Hepatic stellate cell (primary cell): ENCODE measurements at places on chromosomes 3 and 15.

- DNase-seq: no peak
Measured at GRCh38 chr15:45130291-45131000, 652 bp downstream of the DUOX1 start.

DNA sequence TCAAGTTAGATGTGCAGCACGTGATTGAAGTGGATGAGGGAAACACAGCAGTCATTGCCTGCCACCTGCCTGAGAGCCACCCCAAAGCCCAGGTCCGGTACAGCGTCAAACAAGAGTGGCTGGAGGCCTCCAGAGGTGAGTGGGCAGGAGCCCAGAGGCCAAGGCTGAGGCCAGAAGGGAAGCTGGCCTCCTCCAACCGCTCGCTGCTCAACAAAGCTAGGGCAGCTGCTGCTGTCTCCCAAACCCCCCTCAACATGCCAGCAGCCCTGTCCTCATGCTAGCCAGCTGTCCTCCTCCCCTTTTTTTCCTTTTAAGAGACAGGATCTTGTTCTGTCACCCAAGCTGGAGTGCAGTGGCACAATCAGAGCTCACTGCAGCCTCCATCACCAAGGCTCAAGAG, 57.0 kb downstream of the BOC start:
- no peak for DNase-seq

- DNase-seq: no peak
Measured at GRCh38 chr15:68365140-68365745, 66.7 kb downstream of the ITGA11 start.

DNA sequence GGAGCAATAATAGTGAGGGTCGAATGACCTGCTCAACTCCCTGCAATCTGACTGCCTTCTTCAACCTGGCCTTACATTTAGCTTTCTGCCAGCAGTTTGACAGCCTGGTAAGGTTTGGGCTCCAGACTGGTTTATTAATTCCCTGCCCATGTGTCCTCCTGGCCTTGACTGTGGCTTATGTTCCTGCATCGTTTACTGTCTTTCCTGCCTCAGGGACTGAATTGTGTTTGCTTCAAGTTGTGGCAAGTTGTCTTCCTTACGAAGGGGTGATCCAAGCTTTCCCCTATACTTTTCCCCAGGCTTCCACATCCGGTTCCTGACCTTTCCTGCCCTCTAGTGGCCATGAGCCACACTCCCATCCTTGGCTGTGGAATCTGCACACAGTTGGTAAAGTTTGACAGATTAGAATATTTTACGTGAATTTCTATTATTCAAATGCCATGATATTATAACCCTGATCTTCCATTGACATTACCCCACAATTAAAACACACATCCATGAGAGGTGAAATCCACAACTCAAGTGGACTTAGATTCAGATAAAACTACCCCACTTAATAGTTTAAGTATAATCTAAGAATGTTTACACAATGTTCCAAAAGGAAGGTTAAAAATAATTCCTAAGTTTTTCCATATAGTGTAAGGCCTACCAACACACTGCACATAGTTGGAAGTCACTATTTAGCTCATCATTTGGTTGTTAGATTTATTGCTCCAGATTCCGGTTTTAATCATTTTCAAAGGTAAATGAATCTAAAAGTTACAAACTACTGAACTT, 95.7 kb downstream of the NEDD4 start:
- peak; percentile 49 for DNase-seq

- DNase-seq: no peak
Measured at GRCh38 chr3:194937882-194938321, 252.2 kb downstream of the FAM43A start.

DNA sequence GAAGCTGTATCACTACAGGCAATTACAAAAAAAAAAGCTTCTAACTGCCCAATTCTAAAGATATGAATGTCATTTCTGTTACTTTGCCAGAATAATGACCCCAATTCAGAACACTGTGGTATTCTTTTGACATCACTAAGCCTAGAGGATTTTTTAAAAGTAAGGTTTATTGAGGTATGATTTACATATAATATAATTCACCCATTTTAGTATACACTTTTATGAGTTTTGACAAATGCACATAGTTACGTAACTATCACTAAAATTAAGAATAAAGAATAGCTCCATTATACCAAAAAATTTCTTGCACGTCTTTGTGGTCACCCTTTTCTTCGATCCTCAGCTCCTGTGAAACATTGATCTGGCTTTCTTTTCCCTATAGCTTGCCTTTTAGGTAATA, 74.0 kb upstream of the PLSCR5 start:
- no peak for DNase-seq

DNA sequence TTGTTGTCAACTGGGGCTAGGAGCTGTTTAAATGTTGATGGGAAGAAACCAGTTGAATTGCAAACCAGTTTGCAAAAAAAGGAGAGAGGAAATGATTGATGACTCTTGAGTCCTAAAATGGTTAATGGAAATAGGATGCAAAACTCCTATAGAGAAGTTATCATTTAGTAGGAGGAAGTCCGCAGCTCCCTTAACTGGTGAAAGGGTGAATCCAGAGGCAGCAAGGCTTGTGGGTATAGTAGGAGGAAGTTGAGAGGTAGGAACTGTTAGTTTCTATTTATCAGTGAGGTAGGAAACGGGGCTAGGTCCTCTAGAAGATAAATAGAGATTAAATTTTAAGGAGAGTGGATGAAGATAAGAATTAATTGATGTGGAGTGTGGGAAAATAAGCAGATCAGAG, 15.4 kb downstream of the IREB2 start:
- DNase-seq: no peak

GRCh38 chr3:14137004-14137403, 12.2 kb downstream of the TMEM43 start:
- DNase-seq: no peak

- DNase-seq: no peak
Measured at GRCh38 chr15:34065261-34065660, 26.3 kb upstream of the AVEN start.

DNA sequence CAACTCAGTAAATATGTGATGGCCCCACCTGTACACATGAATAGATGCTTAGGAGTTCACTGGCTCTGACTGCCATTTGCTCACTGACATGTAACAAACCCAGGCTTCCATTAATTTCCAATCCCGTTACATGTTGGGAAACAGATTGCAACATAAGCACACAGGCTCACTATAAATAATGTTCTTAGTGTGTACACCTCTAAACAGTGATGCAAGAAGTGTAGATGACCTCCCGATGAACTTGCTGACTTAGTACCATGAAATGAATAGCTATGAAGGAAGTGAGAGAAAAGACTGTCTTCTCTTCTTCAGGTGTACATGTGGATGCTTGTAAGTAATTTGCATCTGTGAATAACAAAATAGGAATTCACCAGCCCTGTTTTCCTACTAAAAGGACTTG, 21.4 kb upstream of the FSIP1 start:
- no peak for DNase-seq

GRCh38 chr3:61357902-61358301, 106.7 kb upstream of the FHIT start:
- no peak for DNase-seq

DNA sequence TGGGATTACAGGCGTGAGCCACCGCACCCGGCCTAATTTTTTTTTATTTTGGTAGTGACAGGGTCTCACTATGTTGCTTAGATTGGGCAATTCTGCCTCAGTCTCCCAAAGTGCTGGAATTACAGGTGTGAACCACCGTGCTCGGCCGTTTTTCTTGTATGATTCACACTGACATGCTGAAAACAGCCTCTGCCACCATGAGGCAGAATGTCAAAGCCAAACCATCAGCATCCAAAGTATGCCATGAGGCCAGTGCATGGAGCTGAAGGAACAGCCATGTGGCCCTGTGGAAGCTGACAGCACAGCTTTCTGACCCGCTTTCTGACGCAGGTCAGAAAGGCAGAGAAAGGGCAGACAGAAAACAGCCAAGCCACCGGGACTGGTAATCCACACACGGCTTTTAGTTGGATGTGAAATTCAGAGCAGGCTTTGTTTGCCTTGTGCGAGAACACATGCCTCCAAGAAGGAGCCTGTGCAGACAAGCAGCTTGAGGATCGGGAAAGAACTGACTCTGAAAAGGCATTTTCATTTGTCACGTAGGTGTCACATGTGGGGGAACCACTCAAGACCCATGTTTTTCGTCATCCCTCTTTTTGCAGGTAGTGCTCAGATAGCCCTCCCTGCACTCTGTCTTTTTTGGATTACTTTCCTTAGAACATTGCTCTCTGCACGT, 25.1 kb downstream of the XYLB start:
- no peak for DNase-seq

DNA sequence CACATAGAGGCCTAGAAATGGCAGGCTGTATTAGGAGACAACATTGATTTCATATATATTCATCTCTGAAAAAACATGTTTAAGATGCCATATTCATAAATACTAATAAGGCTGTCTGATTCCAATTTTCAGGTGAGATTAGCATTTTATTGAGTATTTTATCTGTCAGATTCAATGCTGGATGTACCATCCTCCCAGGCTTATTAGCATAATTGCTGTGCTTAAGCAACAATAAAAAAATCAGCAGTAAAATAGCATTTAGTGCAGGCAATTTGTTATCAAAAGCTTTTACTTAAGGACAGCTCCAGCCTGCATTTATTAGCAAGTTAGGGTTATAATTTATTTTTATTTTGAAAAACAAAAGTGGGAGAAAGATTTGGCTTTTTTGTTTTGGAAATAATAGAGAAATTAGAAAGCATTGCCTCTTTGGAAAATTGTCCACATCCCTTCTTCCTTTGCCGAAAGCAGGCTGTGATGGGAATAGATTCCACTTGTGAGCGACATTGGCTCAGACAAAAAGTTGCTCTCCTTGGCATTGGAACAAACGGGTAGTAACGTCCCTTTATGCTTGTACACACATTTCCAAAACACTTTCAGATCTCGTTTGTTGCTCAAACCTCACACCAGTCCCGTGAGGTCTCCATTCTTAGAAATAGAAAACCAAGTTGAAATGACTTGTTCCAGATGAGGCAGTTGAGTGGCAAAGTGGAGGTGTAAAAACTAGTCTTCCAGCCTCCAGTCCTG, 134.0 kb downstream of the LPP start:
- DNase-seq: no peak

- peak; percentile 86 for DNase-seq
Measured at GRCh38 chr15:40906091-40906990, 12.1 kb downstream of the VPS18 start.

GRCh38 chr3:69738859-69739203, 433 bp upstream of the MITF start:
- no peak for DNase-seq

GRCh38 chr15:58467121-58467721, 35.4 kb downstream of the LIPC start:
- no peak for DNase-seq

DNA sequence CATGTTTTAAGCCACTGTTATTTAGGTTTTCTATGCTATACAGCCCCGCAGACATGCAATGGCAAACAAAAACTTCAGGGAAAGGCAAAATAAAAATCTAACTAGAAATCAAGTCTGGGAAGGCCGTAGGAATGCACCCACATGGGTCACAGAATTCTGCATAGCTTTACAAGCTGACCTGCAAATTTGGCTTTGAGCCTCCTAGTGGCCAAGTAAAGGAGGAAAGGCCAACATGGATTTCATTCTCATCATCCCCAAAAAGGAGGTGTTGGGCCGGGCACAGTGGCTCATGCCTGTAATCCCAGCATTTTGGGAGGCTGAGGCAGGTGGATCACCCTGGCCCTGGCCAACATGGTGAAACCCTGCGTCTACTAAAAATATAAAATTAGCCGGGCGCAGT, 124.3 kb downstream of the FBLN2 start:
- no peak for DNase-seq

GRCh38 chr15:77831986-77832385, 199.3 kb upstream of the LINGO1 start:
- DNase-seq: no peak

- DNase-seq: no peak
Measured at GRCh38 chr3:102691507-102691906, 256.7 kb downstream of the ZPLD1 start.

- DNase-seq: peak; percentile 35
Measured at GRCh38 chr15:44207643-44208042, 12.6 kb upstream of the FRMD5 start.

- no peak for DNase-seq
Measured at GRCh38 chr3:81279481-81280379, 481.7 kb downstream of the GBE1 start.

GRCh38 chr3:44685128-44685800, 27.2 kb upstream of the ZNF502 start:
- DNase-seq: peak; percentile 54

DNA sequence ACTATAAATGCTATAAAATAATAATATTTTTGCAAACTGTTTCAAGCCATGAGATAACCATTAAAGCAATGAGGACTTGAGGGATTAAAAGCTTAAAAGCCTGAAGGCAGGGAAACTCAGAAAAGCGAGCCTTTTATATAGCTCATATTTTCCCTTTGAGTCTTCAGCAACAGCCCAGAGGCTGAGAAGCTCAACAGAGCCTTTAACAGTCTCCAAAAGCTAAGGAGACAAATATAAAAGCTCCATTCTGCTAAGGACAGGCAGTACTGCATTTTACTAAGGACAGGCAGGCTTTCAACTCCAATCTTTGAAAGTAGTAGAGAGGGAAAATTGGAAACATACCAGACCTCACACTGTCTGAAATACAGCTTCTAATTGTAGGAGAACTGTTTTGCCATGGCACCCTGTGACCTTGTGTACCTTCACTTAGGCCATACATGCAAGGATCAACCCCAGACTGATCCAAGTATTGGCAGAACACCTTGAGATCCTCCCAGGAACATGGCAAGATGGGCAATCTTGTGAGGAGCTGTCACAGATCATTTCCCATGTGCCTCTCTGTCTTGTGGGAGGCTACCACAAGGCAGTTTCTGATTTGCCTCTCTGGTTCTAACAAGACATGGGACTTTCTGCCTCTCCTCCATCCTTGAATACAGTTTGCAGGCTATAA, 53.1 kb upstream of the ARNT2 start:
- DNase-seq: no peak

- no peak for DNase-seq
Measured at GRCh38 chr3:180004542-180004941, 32.2 kb downstream of the PEX5L start.

- no peak for DNase-seq
Measured at GRCh38 chr3:155069729-155070128, 10.4 kb upstream of the MME start.

GRCh38 chr15:93973287-93973686, 258.1 kb upstream of the MCTP2 start:
- no peak for DNase-seq

- DNase-seq: no peak
Measured at GRCh38 chr15:94056314-94056713, 175.0 kb upstream of the MCTP2 start.

GRCh38 chr3:95272781-95273180, 1209.9 kb downstream of the NSUN3 start:
- no peak for DNase-seq

GRCh38 chr15:74128785-74129585, 1.4 kb upstream of the ISLR2 start:
- no peak for DNase-seq
